Heart left ventricle (tissue), 16 donors: ENCODE measurements at places on chromosomes 1 and 21. TPM values are rescaled to one million over a fixed set of nuclear protein-coding genes. Genes with fewer than 3 reads are reported as not detected.

RNU1-1 gene
- not detected for polyA plus RNA-seq

OR2T29 gene
- polyA plus RNA-seq: not detected

SLC30A2 gene
- polyA plus RNA-seq: 3.7 TPM

- DNase-seq: no peak
Measured at GRCh38 chr21:18810136-18810535, 406.6 kb upstream of the TMPRSS15 start.

- peak; percentile 52 for DNase-seq
Measured at GRCh38 chr1:202237052-202237451, 43.5 kb downstream of the LGR6 start.

DNA sequence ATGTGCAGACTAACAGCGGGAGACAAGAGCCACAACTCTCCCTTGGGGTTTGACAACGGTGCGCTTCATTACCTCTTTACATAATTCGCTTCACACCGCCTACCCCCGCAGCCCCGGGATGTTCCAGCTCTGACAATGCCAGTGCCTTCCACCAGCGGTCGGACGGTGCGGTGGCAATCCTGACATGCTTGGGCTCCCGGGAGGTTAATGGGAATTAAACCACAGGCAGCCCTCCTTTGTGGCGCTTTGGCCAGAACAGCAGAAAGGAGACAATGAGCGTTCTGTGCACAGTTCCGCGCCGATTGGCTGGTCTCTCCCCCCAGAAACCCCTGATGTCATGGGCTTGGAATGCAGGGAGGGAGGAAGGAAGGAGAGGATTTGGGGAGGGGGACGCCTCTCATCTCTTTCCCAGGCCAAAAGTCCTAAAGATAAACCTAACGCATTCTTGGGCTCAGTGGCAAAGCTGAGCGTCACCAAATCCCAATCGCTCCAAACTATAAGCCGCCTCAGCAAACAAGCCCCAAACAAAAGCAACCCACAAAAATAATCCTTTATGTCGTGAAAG lies 1.3 kb downstream of the CNN3 start:
- peak; percentile 82 for DNase-seq

AGTRAP gene
- polyA plus RNA-seq: 18.2 TPM

DNA sequence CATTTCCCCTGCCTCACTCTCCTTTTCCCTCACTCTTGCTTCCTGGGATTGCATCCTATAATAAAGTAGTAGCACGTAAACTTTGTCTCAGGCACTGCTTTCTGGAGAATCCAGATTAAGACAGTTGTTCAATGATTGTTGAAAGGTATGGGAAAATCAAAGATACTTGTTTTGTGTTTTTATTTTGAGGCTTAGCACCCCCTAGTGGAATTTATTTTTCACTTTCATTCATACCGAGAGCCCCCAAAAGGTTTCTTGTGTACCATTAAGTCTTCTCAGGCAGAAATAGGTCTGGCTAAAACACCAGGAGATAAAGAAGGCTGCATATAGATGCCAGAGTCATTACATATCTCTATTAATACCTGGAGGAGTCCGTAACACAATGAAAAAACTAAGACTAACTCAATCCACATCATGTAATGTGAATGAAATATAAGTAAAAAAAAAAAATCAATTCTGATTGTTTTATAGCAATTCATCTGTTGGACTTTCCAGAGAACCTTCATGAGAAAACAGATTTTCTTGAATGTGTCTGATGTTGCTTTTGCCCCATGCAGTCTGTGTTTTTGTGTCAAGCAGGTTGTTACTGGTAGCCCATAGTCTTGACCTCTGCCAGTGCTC lies 103.5 kb downstream of the RPE65 start:
- DNase-seq: no peak

- DNase-seq: peak; percentile 27
Measured at GRCh38 chr1:231612393-231613089, 14.0 kb upstream of the DISC1 start.

GRCh38 chr1:53442299-53442698 lies 16.9 kb upstream of the DMRTB1 start:
- no peak for DNase-seq

SPRR1A gene
- polyA plus RNA-seq: not detected

DNA sequence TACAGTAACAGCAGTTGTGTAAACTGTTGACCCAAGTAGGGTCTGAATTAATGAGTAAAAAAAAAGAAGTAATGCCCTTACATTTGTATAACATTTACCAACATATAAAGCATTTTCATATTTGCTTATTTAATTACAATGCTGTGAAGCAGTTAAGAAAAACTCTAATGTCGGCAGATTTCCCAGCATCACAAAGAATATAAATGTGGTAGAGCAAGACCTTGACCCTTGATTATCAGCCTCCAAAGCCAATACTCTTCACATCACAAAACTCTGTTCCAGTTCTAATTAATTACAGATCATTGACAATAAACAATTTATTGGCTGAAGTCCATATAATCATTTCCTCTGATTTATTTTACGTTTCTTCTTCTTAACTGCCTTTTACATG lies 130.2 kb downstream of the DUSP10 start:
- DNase-seq: no peak

- DNase-seq: no peak
Measured at GRCh38 chr1:40919475-40920011, 57.4 kb upstream of the CITED4 start.

DNA sequence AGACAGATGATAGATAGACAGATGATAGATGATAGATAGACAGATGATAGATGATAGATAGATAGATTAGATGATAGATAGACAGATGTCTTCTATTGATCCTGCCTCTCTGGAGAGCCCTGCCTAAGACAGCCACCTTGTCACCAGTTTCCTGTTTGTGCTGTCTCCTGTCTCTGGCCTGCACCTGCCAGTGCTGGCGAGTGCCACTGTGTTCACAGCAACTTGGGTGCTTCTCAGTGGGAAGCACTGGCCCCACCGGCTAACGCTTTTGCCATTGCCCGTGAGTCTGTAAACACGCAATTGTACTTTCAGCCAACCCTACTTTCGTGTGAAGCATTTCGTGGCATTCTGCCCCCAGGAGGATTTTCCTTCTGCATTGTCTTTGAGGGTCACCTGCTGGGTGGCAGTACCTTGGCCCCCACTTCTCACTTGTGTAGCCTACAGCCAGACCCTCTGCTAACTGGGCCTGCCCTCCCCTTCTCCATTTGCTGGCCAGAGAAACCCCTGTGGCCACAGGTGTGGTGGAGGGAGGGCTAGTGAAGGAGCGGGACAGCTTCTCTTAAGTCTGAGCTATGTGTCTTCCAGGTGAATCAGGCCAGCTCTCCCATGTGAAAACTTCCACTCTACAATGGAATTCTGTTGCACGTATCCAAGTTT lies 23.4 kb upstream of the PDE9A start:
- DNase-seq: no peak

DNA sequence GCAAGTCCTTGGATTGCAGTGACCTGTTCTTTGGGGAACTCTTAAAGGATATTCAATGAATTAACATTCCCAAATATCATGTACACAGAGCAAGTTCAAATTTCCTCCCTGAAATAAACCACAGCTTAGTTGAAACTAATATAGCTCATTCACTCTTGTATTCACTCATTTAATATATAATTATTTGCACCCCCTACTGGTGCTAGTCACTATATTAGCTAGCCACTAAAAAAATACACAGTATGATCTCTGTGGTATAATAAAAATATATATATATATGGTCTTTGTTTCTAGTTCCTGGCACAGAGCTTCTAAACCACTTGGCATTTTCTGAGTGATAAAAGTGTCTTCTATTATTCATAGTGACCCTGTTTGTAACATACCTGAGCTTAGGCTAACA lies 177.3 kb upstream of the LYPLAL1 start:
- no peak for DNase-seq

DNA sequence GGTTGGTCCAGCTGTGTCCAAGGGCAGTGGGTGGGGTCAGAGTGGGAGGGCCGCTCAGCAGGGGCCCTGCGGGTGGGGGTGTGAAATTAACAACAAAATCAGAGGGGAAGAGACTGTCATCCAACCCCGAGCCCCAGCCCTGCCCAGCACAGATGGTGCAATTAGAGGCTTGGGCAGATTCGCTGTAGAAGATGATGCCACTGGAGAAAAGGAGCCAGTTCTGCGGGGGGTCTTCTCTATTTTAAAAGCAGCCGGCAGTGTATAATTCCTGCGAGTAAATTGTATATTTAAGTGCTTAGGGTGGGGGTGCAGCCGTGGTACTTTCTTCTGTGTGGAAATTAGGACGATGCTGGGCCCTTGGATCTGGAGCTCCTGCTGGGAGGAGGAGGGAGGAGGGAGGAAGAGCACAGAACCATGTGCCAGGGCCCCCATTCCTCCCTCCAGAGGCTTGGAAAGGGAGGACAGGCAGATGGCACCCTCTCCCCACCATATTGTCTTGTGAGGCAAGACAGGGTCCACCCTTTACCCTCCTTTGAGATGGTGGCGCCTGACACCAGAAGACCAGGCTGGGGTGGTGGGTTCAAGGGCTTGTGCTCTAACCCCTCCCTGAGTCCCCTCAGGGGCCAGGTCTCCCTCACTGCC lies 89.2 kb downstream of the ACTL8 start:
- DNase-seq: no peak

GRCh38 chr21:46351476-46352163 lies 27.7 kb downstream of the PCNT start:
- no peak for DNase-seq

LEFTY1 gene
- polyA plus RNA-seq: not detected

THEM5 gene
- polyA plus RNA-seq: not detected

GRCh38 chr1:209728466-209728865 lies 23.8 kb downstream of the HSD11B1 start:
- DNase-seq: peak; percentile 42

REN gene
- not detected for polyA plus RNA-seq

- DNase-seq: peak; percentile 22
Measured at GRCh38 chr21:46157396-46157986, 2.1 kb upstream of the FTCD start.

CELA3B gene
- polyA plus RNA-seq: 0.24 TPM

MXRA8 gene
- polyA plus RNA-seq: 17.7 TPM

RIPPLY3 gene
- not detected for polyA plus RNA-seq

DNA sequence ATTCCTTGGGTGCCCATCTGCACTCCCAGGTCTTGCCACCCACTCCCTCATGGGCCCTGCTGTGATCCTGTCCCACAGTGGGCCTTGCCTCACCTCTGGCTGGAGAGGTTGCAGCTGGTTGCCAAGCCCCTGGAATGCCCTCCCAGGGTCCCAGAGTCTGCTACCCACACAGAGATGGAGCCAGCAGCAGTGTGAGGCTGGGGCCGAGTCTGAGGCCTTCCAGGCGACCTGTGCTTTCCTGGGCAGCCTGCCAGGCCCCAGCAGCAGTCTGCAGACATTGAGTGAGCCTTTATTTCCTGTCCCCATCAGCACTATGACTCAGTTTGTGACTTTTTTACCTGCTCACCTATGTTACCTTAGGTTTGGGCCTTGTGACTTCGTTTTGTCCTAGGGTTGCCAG lies 25.0 kb upstream of the TSPAN2 start:
- DNase-seq: no peak

CSDE1 gene
- 381 TPM for polyA plus RNA-seq

SEC16B gene
- polyA plus RNA-seq: 3.8 TPM

DNA sequence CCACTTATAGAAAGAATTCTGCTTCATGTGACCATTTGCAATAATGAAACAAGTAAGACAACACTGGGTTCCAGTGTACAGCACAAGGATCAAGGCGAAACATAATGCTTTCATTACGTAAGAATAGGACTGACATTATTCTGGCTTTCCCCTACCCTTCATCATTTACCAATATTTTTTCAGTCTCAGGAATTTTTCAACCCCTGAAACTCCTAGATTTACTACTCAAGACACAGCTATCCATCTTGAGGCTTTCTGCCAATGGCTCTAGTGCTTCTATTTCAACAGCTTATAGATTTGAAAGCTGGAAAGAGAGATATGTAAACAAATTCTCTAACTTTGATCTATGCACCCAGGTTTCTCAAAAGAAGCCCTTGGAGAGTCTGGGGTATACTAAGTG lies 48.4 kb downstream of the WLS start:
- DNase-seq: no peak

BTBD19 gene
- polyA plus RNA-seq: 6.2 TPM

SNX7 gene
- polyA plus RNA-seq: 3.9 TPM

RNU1-2 gene
- polyA plus RNA-seq: not detected

DNA sequence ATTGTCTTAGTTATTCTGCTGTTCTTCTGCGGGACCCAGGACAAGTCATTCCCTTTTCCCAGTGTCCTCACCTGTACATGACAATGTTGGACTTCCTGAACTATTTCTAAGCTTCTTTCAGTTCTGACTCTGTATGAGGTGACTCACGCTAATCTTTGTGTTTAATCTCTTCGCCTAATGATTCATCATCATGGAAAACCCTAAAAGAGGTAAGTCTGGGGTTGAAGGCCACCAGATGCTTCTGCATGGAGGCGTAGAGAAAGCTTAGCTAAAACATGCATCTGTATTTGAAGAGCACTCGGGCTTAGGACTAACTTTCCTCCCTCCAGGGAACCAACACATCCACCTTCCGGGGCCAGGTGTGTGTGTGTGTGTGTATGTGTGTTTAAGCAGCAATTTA lies 7.4 kb downstream of the SPRR5 start:
- DNase-seq: no peak

- DNase-seq: no peak
Measured at GRCh38 chr1:42179275-42179674, 14.7 kb upstream of the GUCA2A start.

DNA sequence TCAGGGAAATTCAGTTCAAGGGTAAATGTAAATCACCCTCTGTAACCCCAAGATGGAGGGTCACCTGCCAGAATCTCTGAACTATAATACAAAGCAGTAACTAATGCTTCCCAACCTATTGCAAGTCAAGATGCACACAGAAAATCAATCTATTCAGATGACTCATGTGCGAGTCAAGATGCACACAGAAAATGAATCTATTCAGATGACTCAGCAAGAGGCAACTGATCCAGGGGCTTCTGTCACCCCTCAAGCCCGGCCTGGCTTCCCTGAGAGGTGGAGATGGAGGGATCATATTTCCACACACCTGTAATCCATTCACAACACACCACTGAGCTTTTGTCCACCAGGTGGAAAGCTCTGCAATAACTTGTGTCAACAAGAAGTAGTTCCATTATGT lies 17.4 kb upstream of the HIVEP3 start:
- DNase-seq: no peak

OR2AK2 gene
- polyA plus RNA-seq: not detected

GRCh38 chr1:113055570-113055969 lies 17.4 kb upstream of the LRIG2 start:
- no peak for DNase-seq

LRRC71 gene
- polyA plus RNA-seq: 0.06 TPM

GRCh38 chr1:118084400-118084799 lies 100.6 kb downstream of the SPAG17 start:
- no peak for DNase-seq

DNA sequence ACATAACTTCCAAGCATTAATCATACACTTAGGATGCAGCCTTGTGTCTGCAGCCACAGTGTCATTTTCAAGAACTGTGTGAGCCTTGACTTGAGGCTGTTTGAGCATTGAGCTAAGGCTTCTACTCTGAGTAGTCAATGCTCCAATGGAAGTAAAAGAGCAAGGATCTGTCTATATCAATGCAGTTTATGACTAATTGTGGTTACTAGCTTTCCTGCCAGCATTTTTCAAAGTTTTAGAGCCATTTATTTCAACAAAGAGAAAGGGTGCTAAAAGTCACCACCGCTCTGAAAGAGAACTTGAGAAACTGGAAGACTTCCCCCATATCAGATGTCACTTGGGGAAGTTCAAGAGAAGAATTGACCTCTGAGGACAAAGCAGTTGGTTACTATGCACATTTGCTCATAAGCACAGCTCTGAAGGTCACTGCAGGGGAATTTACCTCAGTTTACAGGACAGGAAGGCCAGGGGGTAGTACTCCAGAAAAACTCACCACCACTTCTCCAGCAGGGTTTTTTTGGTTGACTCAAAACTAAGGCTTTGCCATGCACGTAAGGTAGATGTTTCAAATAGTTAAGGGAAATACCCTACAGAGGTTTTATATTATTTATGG lies 24.5 kb upstream of the RGS1 start:
- DNase-seq: no peak
